COLO829 (cell line): ENCODE measurements at places on chromosomes 1 and 21.
A peak's percentile ranks its signal among the peaks of the same experiment; 100 is the strongest.

GRCh38 chr1:156705321-156705917 is at the start of gene CRABP2:
TSS of gene CRABP2 (minus strand) at chr1:156705583. CDS start at chr1:156705446, 137 bp downstream.
- no peak for DNase-seq

- no peak for DNase-seq
These were observed 776 bp downstream of the ITSN1 start for GRCh38 chr21:33642896-33643657.

DNA sequence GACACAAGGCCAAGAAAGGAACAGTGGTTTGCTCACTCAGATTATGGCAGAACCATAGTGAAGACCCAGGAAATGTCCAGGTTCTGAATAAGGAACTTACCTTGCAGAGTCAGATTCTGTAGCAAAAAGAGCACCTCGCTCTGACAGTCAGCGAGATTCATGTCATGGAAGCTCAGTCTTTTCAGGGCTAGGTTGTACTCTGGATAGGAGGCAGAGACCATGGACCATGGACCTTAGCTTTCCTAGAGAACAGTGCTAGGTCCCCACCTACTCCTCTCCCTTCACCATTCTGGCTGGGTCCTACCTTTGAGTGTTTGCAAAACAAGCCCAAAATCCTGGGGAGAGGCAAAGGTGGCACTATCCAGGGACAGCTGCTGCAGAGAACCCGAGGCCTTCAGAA is 23.3 kb downstream of the LRRC41 start:
- DNase-seq = no peak

DNA sequence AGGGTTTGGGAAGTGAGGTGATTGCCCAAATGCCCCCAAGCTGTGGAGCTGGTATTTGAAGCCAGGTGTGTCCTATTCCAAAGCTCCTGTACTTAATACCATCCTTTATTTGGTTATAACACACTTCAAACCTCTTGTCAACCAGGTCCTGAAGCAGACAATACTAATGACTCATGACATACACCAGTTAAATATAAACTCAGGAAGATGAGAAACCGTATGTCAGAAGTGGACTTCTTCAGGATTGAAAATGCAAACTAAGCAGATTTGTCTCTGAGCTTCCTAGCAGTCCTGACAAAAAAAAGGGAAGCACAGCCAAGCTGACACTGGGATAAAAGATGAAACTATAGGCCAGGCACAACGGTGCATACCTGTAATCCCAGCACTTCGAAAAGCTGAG is 70.6 kb downstream of the ALPL start:
- DNase-seq = no peak

DNA sequence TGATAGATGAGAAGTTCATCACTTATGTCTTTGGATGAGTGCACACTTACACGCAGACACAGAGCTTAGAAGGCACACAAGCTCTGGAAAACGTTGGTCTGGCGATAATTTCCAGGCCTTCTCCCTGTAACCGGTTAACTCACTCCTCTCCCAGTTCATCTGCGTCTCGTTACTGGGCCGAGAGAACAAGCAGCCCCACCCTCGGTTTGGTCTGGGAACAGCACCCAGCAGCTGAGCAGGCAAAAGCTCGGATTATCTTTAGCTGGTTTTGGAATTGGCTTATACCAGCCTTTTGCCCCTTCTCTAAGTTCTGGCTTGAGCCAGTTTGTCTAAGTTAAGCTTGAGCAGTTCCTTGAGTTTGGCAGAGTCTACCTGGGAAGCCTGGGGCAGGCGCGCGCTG is 27.3 kb upstream of the COL6A1 start:
- no peak for DNase-seq

- no peak for DNase-seq
These were observed 15.9 kb downstream of the LYPD8 start for GRCh38 chr1:248739572-248740205.

- DNase-seq = no peak
These were observed 3.5 kb downstream of the GNAT2 start for GRCh38 chr1:109615879-109616278.

GRCh38 chr21:34073749-34074282 is 438 bp downstream of the MRPS6 start:
- no peak for DNase-seq

DNA sequence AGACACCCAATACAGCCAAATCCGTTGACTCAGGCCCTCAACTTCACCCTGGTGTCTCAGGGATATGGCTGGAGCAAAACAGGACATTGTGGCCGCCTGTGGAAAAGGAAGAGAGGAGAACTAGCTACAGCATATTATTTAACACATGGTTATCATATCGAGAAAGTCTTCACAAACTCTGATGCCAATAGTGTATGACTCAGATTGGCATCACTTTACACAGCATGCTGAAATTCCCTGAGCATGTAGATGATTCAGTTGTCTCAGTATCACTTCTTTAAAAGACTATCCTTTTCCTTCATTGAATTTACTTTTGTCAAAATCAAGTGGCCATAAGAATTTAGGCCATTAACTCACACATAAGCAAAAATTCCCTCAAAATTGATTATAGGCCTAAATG is 20.1 kb downstream of the HSD3B2 start:
- DNase-seq = no peak

DNA sequence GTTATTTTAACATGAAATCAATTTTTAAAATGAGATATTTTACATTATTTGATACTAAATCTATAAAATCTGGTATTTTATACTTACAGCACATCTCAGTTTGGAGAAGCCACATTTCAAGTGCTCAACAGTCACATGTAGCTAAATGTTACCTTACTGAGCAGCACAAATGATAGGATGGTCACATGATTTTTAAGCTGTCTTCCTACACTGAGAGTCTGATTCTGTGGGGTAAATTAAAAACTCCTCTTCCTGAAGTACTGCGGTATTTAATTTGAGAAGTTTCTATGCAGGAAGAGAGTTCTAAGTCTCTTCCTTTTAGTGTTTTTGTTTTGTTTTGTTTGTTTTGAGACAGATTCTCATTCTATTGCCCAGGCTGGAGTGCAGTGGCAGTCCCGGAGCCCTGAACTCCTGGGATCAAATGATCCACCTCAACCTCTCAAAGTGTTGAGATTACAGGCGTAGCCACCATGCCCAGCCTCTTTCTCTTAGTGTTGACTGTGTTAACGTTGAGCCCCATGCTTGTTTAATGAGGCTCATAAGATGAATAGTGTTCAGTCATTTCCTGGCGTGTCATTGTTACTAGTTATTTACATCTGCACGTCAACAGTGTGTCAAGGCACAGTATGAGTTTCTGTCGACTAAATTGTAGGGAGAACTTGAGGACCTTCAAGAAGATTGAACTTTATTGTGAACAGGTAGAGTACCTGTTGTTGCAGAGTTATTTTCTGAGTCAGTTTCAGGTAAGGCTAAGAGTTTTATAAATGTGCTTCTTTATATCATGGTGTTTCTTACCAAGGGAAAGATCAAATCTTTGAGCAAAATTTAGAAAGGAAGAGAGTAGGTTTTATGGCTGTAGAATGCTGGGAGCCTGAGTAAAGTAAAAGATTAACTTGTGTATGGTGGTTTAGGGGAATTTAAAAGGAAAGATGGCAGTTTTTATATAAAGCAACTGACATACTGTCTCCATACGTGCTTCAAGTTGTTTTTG is 3.3 kb downstream of the CNST start:
- no peak for DNase-seq

- DNase-seq = no peak
These were observed 88.9 kb upstream of the ARHGAP29 start for GRCh38 chr1:94326329-94326728.

GRCh38 chr1:21216835-21217811 is 40.4 kb upstream of the EIF4G3 start:
- peak; percentile 20 for DNase-seq

DNA sequence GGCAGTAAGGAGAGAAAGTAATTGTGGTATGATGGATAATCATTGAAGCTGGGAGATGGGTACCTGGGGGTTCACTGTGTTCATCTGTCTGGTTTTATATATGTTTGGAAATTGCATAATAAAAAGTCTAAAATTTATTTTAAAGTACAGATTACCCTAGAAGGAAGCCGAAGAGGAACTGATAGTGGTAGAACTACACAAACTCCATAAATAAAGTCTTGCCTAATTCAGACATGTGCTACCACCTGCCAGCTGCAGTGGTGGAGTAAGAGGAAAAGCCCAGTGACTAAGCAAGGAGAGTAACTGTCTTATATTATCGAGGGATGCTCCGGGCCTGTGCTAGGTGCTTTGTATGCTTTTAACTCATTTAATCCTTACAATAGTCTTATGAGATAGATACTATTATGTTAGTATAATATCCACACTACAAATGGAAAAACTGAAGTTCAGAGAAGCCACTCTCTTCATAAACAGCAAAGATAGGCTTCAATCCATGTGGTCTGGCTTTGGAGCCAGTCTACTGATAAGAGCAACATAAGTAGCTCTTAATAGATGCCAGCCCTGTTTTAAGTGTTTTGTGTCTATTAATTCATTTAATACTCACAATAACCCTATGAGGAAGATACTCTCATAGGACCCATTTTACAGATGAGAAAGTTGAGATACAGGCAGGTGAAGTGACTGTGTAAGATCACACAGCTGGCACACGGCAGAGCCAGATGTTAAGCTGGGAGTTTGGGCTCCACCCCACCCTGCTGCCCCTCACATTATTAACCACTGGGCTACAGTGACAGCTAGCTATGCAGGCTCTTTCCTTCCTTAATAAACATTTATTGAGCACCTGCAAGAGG is 56.8 kb upstream of the HNRNPU start:
- DNase-seq = no peak

DNA sequence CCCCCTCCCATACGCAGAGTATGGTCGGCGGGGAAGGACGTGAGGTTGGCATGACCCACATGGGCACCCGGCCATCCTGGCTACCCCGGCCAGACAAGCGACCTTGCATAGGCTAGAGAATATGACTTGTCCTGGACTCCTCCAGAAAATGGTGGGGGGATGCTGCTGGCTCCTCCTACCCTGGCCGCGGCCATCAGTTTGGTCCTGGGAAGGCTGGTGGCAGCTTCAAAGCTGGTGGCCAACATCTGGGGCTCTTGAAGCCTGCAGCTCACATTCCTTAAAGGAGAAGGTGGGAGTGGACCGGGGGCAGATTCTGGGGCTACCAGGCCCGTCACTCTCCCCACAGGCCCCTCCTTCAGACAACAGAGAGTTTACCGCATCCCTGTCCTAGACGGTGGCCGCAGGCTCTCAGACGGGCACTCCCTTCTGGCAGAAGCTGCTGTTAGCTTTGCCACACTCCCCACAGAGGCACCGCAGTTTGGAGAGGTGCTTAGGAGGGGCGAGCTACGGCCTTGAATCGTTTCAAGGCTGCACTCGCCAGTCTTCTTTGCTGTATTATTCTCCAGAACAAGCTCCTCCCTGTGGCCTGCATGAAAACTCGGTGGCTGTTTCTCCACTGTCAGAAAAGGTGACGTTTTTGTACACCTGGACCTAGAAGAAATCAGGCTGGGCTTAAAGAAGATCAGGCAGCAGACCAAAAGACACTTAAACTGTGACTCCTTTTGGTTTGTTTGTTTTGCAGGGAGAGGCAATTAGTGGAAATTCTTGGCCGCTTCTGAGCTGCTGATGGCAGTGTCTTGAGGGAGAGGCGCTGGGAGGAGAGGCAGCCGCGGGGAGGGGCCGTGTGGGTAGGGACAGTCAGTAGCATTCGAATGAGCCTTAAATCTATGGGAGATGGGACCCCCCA is 68.0 kb downstream of the RUNX3 start:
- DNase-seq = no peak

GRCh38 chr1:148160343-148161052 is 8.4 kb upstream of the NBPF11 start:
- no peak for DNase-seq

- DNase-seq = no peak
These were observed 31.4 kb downstream of the IFI16 start for GRCh38 chr1:159040893-159041724.
